Nephron progenitor cell (in vitro differentiated cells): ENCODE measurements at places on chromosomes 1 and 21.
A peak's percentile ranks its signal among the peaks of the same experiment; 100 is the strongest.

DNA sequence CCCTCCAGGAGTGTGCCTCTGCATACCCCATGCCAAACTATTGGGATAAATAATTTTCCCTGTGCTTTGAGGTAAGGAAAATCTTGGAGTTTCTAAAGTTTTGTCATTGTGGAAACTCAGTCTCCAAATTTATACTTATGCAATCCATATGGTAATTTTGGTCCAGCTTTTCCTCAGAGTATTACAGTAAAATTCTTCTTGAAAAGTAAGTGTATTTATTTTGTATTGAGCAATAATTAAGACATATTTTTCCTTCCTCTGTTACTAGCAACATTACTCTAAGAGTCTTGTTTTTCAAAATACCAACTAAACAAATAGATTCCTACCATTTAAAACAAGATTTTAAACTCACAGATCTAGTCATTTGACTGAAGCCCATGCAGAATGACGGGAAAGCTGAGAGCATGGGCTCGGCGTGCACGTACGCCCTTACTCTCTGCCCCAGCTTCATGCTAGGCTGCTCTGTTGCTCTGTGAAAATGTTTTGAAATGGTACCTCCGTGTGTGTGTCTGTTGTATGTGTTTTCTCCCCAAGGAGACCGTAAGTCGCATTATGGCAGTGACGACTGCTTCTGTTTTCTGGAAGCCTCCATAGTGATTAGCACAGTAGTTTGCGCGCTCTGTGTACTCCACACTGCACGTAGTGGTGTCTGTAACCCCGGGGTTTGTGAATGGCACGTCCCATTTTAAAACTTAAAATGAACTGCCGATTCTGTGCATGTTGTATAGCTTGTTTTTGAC is 165.3 kb downstream of the SDCCAG8 start:
- no peak for DNase-seq

GRCh38 chr1:87370544-87370943 is 41.9 kb downstream of the LMO4 start:
- no peak for DNase-seq

DNA sequence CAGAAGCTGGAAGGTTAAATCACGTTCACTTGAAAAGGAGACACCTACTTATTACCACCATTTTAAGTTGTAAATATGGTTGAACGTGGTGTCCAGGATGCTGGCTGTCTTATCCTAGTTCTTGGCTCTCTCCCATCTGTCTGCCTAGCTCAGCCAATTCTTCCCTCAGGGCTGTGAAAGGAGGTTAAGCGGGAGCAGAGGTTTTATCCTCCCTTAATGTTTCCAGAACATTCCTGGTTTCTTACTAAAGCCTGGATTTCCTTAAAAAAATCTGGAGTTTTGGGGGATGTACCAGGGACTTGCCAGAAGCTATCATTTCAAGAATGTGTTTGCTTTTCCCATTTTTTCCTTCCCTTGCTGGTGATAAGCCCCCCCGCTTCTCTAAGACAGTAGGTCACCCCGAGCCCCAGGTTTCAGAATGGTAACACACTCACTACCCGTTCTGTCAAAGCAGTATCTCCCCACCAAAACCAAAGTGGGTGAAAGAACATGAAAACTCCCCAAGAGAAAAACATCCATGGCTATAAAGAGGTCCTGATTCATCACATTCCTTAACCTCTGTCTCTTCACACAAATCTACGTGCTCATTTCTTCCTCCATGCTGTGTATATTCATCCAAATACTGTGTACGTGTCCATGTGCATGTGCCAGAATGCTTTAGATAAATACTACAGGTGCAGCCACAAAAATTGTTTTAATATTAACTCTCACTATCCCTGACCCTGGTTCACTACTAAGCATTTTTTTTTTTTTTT is 114.7 kb downstream of the MAP3K21 start:
- no peak for DNase-seq

- peak; percentile 47 for DNase-seq
Measured at GRCh38 chr1:23555270-23555985, 3.9 kb downstream of the ID3 start.

DNA sequence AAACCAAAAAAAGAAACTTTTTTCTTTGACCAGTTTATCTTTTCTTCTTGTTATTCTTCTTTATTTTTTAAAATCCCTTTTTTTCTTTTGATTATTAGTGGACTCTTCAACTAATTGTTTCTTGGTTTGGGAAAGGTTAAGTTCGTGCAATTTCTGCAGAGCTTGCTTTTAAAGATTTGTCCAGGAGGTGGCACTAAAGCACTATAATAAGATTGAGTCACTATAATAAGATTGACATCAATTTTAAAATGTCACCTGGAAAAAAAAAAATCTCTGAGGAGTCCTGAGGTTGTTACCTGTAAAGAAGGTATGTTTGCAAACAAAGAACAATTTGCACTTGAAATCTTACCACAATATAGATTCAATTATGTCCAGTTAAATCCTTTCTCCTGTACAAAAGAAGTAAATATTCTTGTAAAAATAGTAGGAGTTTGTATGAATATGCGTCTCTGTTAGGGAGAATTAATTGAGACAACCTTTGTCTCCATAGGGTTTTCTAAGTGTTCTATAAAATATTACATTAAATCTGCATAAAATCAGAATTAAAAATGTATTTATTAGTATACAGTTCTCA is 166.7 kb downstream of the ADGRL4 start:
- peak; percentile 48 for DNase-seq

DNA sequence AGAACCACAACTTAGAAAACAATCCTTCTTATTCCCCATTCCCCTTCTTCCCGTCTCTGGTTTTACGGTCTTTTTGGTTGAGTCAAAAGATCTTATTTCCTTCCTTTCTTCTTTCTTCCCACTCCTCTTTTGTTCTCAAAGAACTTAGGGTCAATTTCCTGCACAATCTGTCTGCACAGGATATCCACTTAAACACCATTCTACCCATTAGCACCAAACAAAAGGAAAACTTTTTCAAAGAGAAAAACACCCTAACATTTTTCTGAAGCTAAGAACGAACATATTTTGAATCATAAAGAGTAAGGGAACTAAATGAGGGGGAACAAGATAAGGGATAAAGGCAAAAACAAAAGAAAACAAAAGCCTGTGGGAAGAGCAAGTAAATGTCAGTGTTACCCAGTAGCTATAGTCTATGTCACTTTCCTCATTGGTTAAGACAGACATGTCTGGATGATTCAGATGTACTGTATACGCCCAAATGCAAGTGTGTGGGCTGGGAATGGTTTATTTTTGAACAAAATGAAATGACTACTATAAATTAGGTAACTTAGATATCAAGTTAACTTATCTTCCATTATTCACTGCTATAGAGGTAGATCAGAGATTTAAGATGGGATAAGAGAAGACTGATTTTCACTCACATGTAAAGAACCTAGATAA is 59.9 kb downstream of the TOR3A start:
- no peak for DNase-seq

GRCh38 chr1:150554086-150554452 is 4.9 kb downstream of the ADAMTSL4 start:
- no peak for DNase-seq

DNA sequence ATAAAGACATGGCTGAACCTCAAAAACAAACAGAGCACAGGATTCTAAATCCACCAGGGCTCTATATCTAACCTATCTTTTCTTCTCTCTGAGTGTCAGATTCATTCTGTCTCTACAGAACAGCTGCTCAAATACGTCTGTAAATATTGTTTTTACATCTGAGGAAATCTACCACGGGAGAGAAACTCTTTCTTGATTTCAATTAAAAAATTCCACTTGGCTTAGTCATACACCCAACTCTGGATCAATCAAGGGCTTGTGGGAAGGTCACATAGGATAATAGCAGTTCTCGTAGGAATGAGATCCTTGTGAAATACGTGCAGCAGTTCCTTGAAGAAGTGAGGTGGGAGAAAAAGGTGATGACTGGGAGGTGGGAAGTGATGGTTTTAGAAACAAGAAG is 1355.7 kb upstream of the ADGRL2 start:
- no peak for DNase-seq

- DNase-seq = no peak
Measured at GRCh38 chr1:42873670-42874069, 27.3 kb downstream of the ZNF691 start.

- DNase-seq = no peak
Measured at GRCh38 chr1:75342786-75343185, 208.6 kb downstream of the LHX8 start.

DNA sequence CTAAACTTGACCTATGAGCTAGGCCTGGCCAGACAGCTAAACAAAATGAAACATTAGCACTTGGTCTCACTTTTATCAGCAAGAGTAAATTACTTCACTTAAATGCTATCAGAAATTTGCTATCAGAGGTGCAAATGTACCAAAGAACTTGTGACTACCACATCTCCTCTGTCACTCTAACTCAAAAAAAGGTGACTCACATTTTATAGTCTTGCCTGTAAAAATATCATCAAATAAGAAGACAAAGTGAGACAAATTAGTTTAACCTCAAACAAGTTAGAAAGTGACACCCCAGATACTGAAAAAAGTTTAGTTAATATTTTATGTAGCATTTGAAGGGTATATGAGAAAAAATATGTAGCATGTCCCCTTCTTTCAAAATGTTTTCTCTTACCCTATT is 76.9 kb downstream of the EPS15 start:
- no peak for DNase-seq

DNA sequence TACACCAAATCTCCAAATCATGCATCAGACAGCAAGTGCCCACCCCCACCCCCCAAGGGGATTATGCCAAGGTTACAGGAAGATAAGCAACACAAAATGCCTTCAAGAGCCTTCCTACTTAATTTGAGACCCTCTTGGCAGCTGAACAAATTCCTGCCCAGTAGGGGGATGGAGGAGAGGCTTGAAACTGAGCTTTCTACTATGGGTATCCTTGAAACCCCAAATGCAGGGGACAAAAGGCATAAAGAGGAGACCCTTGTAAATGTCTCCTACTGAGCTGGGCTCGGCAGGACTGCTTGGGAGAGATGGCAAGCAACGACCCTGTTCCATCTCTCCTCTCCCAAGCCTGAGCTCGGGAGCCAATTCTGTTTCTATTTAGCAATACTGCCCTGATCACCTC is 3.5 kb downstream of the SLC41A1 start:
- DNase-seq = no peak

DNA sequence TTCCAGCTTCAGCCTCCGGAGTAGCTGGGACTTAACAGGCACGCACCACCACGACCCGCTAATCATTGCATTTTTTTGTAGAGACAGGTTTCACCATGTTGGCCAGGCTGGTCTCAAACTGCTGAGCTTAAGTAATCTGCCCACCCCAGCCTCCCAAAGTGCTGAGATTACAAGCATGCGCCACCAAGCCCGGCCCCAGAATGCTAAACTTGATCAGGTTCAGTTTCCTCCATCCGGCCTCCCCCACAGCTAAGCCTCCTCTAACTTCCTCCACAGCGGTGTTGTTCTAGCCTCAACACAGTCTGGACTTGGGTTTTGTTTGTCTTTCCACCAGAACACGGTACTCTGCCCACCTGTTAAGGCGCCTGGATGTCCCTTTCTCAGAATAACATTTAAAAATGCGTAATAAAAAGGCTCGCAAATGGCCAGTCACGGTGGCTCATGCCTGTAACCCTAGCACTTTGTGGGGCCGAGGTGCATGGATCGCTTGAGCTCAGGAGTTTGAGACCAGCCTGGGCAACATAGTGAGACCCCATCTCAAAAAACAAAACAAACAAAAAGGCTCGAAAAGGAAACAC is 2.4 kb downstream of the PARP1 start:
- no peak for DNase-seq

DNA sequence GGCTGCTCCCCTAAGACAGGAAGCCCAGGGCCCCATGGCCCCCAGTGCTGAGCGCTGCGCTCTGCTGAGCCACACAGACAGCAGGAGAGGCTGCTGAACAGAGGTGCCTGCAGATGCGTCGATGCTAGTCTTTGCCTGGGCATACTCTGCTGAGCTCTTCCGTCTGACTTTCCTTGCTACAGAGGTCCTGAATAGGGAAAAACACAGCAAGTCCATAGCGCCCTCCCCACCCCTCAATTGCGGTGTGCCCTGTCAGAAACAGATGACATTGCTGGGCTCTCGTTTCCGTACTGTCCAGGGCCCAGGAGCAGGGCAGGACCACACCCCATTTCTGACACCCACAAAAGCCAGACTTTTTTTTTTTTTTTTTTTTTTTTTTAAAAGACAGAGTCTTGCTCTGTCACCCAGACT is 252.5 kb downstream of the SDCCAG8 start:
- DNase-seq = no peak

GRCh38 chr1:64515427-64515826 is 45.5 kb downstream of the CACHD1 start:
- no peak for DNase-seq
